ENCODE measurements at places on chromosomes 4 and X.

- no peak for DNase-seq
These were observed 281.6 kb downstream of the KLHL13 start for GRCh38 chrX:117835034-117835433.

DNA sequence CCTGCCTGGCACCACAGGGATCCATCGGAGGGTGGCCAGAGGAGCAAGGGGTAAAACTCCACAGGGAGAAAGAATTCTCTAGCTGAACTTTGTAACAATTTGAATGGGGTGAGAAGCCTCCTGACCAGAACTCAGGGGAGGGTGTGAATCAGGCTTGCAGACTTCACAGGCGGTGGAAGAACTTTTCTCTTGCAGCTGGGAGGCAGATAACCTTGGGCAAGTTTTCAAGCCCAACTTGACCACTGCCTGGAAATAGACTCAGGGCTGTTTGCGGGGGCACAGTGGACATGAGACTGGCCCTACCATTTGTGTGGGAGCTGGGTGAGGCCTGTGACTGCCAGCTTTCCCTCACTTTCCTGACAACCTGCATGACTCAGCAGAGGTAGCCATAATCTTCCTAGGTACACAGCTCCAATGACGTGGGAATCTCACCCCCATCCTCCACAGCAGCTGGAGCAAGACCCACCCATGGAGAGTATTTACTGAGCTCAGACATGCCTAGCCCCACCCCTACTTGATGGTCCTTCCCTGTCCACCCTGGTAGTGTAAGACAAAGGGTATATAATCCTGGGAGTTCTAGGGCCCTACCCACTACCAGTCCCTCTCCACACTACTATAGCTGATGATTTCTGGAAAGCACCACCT, 210.0 kb upstream of the AGTR2 start:
- no peak for DNase-seq

DNA sequence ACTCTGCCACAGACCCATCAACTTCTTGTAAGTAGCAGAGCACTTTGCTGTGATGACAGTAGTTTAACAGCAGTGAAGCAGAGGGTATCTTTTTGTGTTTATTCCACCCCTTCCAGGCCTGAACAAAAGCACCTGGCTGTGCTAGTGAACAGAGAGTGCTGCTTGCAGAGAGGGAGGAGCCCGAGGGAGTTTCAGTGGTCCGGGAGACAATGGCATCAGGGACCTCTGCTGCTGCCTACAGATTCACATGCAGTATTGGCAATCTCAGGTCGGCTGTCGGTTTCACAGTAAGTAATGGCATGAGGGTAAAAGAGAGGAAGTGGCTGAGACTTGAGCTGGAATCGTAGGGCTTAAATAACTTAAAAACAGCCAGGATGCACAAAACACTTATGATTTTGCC, 755.8 kb downstream of the RPA4 start:
- no peak for DNase-seq

DNA sequence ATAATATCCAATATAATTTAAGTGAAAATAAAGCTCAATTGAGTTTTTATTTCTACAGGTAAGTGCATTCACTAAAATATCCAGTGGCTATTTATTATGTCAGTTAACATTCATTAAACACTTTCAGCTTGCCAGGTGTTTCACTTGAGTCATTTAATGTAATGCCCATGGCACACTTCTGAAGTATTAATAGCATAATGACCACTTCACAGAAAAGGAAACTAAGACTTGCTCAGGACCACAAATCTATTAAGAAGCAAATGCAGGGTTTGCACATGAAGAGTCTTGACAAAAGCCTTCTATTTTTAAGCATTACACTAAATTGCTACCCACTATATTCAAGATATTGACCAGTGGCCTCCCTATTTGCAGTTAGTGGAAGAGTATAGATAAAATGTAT, 612.7 kb downstream of the KCTD8 start:
- no peak for DNase-seq

GRCh38 chrX:47563801-47564315, 2.9 kb downstream of the ARAF start:
- DNase-seq = no peak

- DNase-seq = no peak
These were observed 441.7 kb upstream of the NR3C2 start for GRCh38 chr4:148883891-148884290.

GRCh38 chrX:135632353-135632752, 81.1 kb upstream of the CT45A1 start:
- no peak for DNase-seq

GRCh38 chr4:174154215-174154854, 129.1 kb downstream of the FBXO8 start:
- no peak for DNase-seq

- DNase-seq = no peak
These were observed 55.3 kb downstream of the TMEM131L start for GRCh38 chr4:153521478-153521877.

GRCh38 chrX:111095974-111096895, at the start of gene PAK3:
TSS of gene PAK3 (plus strand) at chrX:111096191. CDS start at chrX:111123104, 26,913 bp downstream.
- no peak for DNase-seq

- no peak for DNase-seq
These were observed 23.0 kb upstream of the CBR4 start for GRCh38 chr4:169032883-169033645.

- DNase-seq = no peak
These were observed 291.3 kb upstream of the TRAM1L1 start for GRCh38 chr4:117376692-117377091.

DNA sequence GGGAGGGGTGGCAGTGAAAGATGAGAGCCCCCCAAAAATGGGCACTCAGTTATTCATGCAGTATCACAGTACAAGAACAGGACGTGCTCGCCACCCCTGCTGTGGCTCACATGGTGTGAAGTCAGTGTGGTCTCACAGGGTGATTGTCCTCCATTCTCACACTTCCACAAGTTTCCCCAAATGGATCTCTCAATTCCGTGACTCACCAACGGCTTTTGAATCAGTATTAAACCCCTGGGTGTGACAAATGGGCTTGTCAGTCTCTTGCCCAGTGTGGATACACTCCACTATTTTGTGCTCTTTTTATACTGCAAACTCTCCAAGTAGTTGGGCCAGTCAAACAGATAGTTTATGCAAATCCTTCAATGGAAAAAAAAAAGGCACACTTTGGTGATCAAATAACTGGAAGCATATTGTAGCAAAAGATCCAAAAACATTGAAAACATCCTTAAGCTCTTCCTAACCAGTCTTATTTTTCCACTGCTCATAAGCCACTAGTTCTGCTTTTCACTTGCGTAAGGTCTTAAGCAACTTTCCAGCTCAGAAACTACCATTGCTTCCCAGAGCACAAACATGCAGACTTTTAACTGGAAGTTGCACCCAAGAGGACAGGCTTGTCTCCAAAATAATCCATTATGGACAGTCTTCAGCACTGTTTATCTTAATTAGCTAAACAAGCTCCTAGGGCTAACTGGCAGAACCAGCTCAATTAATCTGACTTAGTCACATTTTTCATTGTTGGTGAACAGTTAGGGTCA, 365.7 kb downstream of the PPP3CA start:
- DNase-seq = no peak

DNA sequence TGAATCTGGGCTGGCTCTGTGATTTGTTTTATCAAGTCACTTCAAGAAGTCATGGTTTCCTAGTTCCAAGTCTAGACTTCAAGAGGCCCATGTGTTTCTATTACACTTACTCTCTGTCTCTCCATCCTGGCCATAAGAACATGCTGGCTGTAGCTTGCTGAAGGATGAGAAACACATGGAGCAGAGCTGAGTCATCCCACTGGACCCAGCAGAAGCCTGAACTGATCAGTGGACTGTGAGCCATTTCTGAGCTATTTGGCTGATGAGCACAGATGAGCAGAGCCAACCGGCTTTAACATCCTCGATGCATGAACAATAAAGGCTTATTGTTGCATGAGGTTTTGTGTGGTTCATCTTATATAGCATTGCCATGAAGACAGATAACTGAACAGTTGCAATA, 290.6 kb upstream of the BOD1L1 start:
- no peak for DNase-seq

- DNase-seq = no peak
These were observed 1.5 kb downstream of the ABCE1 start for GRCh38 chr4:145099653-145100052.

- no peak for DNase-seq
These were observed 215.8 kb downstream of the MID1IP1 start for GRCh38 chrX:39017077-39017476.

DNA sequence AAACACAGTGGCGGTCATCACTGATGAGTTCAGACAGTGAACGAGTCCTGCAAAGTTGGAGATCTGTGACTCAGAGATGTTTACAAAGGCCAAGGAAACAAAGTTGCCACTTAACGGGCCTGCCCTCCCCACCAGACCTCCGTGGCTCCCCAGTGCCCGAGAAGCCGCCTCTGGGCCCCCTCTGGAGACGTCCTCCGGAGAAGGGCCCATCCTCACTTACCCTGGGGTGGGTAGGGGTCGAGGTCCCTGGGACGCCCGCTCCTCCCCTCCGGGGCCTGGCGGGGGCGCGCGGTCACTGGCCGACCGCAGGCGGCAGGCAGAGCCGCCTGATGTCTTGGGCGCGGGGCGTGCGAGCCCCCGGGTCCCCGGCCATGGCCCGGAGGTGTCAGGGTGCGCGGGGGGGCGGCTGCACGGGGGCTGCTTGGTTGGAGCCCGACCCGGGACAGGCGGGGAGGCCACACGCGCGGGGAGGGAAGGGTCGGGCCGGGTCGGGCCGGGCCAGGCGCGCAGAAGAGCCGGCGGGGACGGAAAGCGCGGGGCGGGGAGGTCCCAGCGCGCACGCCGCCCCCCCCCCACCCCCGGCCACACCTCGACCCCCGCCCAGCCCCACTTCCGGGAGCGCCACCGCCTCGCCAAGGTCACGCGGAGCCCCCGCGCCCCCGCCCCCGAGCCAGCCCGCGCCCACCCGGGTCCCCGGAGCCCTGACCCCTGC, 529 bp downstream of the DHRSX start:
- DNase-seq = no peak

DNA sequence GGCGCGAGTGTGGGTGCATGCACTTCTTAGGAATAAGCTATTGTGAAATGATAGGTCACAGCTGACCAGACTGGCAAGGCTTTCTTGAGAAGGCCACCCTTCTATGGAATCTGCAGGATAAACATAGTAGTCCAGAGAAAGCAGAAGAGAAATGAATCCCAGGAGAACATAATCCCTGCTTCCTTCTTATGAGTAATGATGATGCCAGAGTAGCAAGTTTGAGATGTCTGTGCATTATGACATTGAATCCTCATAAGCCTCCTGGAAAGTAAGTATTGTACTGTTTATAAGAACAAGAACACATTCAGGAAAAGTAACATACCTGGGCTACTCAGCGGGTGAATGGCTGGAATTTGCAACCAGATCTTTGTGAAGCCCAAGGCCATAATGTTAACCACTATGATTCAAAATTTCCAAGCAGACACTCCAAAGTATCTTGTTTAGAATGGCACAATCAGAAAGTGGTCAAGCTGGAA, 272.1 kb upstream of the HS3ST1 start:
- no peak for DNase-seq

- no peak for DNase-seq
These were observed 19.9 kb downstream of the SH3BP2 start for GRCh38 chr4:2812612-2813354.

GRCh38 chr4:124804584-124804983, 92.1 kb upstream of the ANKRD50 start:
- DNase-seq = no peak

DNA sequence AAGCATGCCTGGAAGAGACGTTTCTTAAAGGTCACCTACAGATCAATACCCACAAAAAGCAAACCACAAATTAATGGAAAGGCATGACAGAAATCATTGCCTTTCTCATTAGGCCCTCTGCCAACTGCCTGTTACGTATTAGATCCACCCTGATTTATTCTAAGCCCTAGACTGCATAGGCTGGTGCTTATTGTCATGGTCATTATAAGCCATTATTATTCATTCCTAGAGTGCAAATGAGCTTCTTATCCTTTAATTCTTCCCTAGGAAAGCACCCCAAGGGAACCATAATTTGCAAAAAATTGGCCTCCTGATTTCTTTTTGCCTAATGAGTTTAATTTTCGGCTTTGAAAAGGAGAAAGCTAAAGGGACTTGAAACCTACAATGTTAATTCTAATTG, 184.2 kb upstream of the GPRIN3 start:
- DNase-seq = no peak

DNA sequence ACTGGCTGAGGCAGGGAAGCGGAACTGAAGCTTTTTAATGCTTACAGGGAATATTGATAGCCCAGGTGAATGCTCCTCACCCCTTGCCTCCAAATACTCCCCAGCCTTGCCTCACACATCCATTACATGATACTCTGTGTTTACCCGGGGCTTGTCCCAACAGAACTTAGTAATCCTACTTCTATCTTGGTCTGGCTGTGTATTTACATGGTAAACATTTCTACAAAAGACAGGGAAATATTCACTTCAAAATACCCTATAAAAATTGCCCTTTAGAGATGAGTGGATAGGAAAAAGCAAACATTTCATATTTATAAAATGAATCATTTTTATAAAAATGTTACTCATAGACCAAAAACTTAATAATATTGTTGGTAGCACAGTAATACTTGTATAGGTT, 120.1 kb downstream of the NHS start:
- no peak for DNase-seq

DNA sequence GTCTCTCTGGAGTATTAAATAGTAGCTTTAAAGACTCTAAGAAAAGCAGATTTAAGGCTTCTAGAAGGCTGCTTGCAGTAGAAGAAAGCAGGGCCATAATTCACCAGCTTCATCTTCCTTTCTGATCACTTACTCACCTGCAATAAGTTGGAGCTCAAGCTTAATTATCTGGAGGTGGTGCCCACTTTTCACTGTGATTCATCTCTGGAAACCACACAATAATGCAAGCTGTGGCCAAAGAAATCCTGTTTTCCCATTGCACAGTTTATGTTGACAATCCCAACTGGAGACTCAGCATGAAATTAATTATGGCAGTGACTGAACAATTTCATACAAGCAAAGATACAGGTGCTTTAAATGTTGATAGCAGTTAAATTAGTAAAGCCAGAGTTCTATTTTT, 14.7 kb downstream of the CWH43 start:
- DNase-seq = no peak

DNA sequence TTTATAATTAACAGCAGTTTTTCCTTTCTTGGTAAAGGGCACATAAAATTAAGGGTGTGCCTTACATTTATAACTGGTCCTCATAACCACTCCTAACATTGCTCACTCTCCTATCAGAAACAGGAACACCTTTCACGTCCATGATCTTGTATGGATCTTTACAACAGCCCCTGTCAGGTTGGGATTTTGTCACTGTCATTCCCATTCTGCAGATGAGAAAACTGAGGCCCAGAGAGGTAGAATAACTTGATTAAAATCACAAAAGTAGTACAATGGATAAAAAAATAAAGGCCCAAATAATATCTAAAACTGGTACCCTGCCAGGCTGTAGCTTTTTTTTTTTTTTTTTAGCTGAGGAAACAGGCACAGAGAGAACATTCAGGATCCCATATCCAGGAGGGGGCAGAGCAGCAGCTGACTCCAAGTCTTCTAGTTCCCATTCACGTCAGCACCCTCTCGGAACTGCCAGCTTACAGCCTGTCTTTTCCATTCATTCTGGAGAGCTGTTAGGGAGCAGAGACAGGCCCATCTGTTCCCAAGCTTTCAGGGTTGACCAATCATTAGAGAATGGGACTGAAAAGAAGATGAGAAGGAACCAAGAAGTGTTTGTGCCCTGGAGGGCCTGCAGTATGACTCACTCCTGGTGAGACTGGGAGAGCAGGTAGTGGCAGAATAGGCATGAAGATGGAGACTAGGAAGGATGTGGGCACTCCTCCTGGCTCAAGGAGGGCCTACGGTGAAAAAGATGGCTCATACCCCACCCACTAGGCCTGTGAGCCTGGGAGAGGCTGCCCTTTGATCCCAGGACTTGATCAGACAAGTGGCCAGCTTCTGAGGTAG, 7.3 kb downstream of the SUV39H1 start:
- no peak for DNase-seq

Measured in stimulated activated CD8-positive, alpha-beta memory T cell treated with anti-CD3 and anti-CD28 coated beads, Interleukin-7, amount 100 ng/mL, for 1 hour (primary cell).